NT2/D1 (cell line): ENCODE measurements at places on chromosomes 16 and 17.

- DNase-seq: no peak
Observed at GRCh38 chr16:86955136-86955855, 361.9 kb downstream of the C16orf95 start.

- DNase-seq: no peak
Observed at GRCh38 chr16:85398688-85399582, 214.2 kb upstream of the GSE1 start.

DNA sequence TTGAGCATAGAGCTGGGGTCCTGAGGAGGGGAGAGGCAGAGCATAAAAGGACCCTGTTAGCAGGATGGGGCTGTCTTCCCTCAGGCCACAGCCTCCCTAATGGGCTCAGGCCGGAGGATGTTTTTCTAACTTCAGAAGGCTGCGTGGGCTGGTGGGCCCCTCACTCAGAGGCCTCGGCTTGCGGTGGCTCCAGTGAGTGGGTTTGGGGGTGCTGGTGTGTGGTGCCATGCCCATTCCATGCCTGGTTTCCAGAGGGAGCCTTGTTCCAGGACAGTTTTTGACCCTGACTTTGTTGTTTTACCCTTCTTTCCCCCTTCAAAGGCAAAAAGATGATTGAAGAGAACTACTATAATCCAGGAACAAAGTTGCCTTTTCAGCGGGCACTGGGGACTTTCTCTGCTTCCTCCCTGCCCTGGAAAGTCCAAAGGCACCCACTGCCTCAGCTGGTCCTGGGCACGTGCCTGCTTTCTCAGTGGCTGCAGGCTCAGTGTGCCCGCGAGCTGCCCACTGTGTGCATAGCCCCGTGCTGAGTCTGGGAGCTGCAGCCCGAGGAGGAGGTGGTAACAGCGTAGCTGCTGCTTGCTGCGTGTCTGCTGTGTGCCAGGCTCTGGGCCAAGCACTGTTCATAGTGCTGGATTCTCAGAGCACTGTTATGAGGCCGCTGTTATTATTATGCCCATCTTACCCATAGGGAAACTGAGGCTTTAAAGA is 11.8 kb downstream of the NKD1 start:
- no peak for DNase-seq

DNA sequence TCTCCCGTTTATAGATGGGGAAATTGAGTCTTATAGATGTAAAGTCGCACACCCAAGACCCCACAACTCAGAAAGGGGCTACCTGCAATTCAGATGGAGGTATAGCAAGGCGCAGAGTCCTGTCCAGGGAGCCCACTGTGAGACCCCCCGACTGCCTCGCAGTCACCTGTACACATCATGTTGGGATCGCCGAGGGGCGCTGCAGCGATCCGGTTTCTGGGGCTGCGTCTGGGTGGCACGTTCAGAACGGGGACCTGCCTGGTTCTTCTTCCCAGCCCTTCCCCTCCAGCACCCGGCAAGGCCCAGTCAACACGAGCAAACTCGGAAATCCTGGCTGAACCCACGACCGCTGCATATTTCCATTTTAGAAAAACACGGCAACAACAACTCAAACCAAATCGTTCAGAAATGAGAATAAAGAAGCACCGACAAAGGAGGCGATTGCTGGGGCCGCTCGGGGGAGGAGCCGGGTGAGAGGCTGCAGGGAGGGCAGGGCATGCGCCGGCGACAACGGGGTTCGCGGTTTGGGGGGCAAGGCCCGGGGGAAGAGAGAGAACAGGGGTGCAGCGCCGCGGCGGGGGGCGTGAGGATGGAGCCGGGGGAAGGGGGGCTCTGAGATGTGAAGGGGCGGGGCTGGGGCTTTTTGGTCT is 643 bp downstream of the HSDL1 start:
- no peak for DNase-seq

GRCh38 chr17:64455993-64456885 is 7.3 kb downstream of the MILR1 start:
- no peak for DNase-seq

- no peak for DNase-seq
Observed at GRCh38 chr16:89678258-89678657, 8.2 kb upstream of the CDK10 start.

DNA sequence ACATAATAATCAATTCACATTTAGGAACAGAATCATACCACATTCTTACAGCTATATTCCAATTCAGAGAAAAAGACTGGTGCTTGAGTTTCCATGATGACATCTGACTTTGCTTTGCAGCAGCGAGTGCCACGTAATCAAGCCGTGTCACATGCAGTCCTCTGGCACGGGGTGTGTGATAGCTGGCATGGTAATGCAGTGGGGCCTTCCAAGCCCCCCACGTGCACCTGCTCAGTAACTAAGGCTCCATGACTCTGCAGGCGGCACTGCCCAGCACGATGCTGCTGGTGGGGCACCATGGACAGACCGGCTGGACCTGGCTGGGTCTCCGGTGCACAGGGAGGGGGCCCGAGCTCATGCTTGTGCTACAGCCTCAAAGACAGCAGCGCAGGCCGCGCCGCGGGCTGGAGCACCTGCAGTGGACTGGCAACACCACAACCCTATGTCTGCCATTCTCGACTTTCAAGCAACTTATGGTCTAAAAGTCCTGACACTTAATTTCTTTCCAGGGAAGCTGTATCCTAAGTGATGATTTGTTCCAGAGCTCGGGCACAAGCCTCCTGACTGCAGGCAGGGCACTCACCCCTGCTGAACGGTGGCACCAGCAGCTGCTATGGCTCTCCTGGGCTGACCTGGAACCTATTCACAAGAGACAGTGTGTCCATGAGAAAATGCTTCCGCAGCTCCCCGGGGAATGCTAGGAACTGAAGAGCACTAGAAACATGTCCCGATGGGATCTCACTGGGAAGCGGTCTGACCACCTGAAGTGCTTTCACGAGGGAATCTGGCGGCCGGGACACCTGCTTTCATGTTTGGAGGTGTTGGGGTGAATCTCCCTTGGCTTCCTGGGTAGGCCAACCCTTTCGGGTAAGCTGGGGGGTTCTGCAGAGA is 99.5 kb upstream of the DNAH17 start:
- no peak for DNase-seq

DNA sequence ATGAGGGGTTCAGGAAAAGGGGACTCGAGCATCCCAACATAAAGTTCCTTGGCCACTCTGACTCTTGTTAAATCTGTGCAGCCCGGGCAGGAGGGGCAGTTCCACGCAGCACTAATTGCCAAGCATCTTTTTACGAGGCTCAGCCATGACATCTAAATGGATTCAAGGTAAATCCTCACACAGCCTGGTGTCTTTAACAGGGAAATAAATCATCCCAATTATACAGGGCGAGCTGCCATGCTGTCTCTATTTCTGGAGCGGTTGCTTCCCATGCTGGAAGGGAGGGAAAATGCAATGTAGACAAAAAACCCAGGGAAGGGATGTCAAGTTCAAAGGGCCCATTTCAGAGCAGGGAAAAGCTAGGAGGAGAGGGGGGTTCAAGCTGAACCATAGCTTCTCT is 110.0 kb downstream of the GAS7 start:
- no peak for DNase-seq

DNA sequence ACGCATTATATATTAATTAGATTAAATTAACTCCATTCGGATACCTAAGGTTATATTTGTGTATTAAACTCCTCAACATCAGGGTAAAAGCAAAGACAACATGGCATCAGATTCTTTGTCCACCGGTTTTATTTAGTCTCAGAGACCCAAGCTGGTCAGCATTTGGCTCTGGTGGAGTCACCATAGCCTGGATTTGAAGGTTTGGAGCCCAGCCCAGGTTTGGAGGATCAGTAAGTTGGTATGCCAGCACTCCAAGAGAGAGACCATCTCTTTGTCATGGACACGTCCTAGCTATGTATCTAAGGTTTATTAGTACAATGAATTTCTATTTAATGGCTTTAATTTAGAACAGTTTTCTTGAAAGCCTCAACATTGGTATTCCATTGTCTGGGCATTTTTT is 328.4 kb upstream of the RBFOX1 start:
- DNase-seq: no peak

- DNase-seq: no peak
Observed at GRCh38 chr17:37317867-37318266, 57.9 kb upstream of the C17orf78 start.

DNA sequence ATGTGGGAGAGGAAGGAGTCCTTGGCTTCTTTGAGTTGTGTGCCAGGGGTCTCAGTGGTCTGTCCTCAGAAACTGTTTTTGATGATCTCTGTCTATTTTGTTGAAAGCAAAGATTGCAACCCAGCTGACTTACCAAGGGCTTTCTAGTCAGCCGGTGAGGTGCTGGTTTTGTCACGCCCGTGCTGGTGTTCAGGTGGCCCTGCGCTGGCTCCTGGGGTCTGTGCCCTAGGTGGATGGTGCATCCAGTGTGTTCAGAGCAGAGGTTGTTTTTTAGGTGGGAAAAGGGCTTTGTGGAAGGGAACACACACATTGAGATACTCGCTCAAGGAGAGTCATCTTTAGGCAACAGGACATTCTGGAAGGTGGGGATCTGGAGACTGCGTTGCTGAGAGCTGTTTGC is 51.0 kb downstream of the BANP start:
- no peak for DNase-seq

- DNase-seq: no peak
Observed at GRCh38 chr17:79052131-79052530, 22.5 kb upstream of the ENGASE start.

DNA sequence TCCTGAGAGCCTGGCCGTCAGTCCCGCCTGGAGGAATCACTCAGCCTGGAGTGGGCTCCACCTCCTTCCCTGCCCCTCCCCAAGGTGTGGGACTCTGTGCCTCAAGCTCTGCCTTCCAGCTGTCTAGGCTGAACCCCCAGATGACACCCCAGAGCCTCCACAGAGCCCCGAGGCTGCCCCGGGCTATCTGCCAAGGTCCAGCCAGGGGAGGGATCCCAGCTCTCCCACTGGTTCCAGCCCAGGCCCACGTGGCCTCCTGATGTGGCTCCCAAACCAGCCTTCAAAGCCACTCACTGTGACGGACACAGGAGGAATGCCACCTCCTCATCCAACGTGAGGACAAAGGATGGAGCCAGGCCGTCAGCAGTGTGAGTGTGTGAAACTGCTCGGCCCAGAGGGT is 45.6 kb upstream of the ENPP7 start:
- no peak for DNase-seq

- no peak for DNase-seq
Observed at GRCh38 chr16:85331688-85332087, 219.4 kb upstream of the CIBAR2 start.

GRCh38 chr16:21184834-21185233 is 26.4 kb downstream of the LDAF1 start:
- DNase-seq: no peak

- DNase-seq: no peak
Observed at GRCh38 chr17:19546289-19547065, 12.8 kb downstream of the SLC47A1 start.

DNA sequence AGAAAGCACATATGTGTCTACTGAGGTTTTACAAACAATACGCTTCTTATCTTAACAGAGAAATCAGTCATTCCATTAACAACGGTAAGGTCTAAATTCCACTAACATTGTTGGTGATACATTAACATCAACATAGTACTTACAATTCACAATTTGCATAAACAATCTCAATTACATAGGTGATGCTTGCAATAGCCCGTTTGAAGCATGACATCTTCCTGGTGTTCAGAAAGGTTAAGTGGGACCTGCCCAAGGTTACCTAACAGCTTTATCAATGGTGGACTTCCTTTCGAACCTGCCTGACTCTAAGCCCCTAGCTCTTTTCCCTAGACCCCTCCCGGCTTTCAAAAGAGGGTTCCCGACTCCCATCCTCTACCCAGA is 699 bp downstream of the FAM222B start:
- no peak for DNase-seq

DNA sequence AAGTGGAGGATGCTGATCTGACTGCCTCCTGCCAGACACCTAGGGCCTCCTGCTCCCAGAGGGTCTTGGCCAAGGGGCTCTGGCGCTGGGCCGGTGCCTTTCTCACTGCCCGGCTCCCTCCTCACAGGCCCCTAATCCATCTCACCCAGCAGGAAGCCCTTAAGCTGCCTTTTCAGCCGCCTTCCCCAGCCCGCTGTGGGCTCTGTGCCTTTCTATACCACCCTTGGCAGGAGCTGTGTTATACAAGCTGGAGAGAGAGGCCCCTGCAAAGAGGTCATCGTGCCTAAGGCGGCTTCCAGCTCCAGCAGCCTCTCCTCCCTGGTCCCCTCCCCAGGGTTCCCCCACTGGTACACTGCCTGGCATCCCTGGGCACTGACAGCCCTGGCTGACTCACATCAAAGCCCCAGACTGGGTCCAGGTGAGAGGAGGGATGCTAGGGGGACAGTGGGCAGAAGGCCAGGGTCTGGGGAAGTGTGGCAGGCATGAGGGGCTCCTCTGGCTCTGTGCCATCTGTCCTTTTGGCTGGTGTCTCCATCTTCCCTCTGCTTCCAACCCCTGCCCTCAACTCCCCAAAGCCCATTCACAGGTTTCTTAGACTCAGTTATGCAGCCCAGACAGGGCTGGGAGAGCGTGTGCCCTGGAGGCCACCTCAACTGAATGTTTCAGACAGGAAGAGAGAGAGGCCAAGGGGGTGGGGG is 15.3 kb upstream of the FZD2 start:
- no peak for DNase-seq

DNA sequence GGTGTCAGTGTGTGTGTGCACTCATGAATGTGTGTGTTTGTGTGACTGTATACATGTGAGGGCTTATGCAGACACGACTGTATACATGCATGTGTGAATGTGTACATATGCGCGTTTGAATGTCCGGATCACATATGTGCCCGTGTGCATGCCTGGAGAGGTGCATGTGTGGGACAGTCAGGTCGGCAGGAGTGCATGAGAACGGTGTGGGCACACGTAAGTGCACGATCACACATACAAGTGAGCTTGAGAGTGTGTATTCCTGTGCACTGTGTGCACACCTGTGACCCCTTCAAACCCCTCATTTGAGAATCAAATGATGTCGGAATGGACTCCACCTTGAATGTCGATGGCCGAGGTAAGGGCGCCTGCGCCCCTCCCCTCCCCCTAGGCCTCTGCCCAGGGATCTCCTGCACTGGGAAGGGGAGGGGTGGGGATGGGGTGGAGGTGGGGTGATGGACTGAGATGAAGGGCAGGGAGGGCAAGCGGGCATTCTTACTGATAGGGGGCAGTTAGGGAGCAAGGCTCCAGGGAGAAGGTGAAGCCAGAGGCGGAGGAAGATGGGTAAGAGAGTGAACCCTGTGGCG is 601 bp upstream of the NGFR start:
- DNase-seq: no peak

- no peak for DNase-seq
Observed at GRCh38 chr16:49459953-49460735, 86.5 kb downstream of the C16orf78 start.

DNA sequence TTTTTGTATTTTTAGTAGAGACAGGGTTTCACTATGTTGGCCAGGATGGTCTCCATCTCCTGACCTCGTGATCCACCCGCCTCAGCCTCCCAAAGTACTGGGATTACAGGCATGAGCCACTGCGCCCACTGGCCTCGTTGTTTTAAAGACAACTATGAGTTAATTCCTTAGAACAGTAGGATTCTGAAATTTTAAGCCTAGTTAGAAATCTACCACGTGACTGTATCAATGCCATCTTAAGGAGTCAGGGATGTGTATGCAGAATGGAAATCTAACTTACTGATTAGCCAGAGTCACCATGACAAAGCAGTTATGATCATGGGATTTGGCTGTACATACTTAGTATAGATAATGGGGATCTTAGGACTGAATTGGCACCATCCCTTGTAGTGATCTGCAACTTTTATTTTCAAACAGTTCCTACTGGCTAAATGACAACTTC is 2.8 kb downstream of the CEP20 start:
- DNase-seq: no peak
